ENCODE measurements at places on chromosomes 16 and 17. TPM values are rescaled to one million over a fixed set of nuclear protein-coding genes. Genes with fewer than 3 reads are reported as not detected.

- peak overlapping the region; percentile 100 for H3K27ac ChIP-seq
- peaks cover 72% of the 10 kb centered on the region for H3K4me1 ChIP-seq
- H3K4me3 ChIP-seq = peak overlapping the region; percentile 99
- DNase-seq = no peak
- H3K36me3 ChIP-seq = peaks cover 24% of the 10 kb centered on the region
- no peaks in the 10 kb centered on the region for H3K27me3 ChIP-seq
Observed at GRCh38 chr17:64502809-64503208, 3.3 kb downstream of the DDX5 start.

GRCh38 chr17:35006961-35007360 is 26.6 kb downstream of the LIG3 start:
- peaks cover 3% of the 10 kb centered on the region for H3K4me1 ChIP-seq
- H3K27me3 ChIP-seq = no peaks in the 10 kb centered on the region
- DNase-seq = no peak
- H3K27ac ChIP-seq = peak overlapping the region; percentile 75
- H3K4me3 ChIP-seq = no peak overlapping the region

- peaks cover 20% of the 10 kb centered on the region for H3K4me1 ChIP-seq
- DNase-seq = no peak
- H3K27me3 ChIP-seq = peaks cover 55% of the 10 kb centered on the region
Observed at GRCh38 chr17:79811011-79811867, 14.4 kb upstream of the CBX8 start.

DNA sequence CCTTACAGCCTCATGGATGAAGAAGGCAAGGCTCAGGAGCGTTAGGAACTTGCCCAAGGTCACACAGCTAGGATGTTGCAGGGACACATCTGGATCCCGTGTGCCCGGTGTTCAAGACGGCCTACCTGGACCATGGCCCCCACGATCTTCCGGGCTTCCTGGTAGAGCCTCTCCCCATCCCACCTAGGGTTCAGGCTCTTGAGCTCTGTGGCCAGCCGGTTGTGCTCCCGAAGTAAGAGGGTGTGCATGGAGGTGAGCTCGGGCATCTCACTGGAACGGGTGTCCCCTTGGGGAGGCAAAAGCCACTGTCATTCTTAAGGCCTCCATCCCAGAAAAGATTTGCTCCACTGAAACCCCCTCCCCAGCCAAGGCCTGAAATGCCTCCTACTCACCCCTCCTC is 5.3 kb downstream of the MPO start:
- H3K27ac ChIP-seq = no peak overlapping the region
- no peak overlapping the region for H3K4me3 ChIP-seq
- peaks cover 63% of the 10 kb centered on the region for H3K27me3 ChIP-seq
- H3K4me1 ChIP-seq = peaks cover 4% of the 10 kb centered on the region

DNA sequence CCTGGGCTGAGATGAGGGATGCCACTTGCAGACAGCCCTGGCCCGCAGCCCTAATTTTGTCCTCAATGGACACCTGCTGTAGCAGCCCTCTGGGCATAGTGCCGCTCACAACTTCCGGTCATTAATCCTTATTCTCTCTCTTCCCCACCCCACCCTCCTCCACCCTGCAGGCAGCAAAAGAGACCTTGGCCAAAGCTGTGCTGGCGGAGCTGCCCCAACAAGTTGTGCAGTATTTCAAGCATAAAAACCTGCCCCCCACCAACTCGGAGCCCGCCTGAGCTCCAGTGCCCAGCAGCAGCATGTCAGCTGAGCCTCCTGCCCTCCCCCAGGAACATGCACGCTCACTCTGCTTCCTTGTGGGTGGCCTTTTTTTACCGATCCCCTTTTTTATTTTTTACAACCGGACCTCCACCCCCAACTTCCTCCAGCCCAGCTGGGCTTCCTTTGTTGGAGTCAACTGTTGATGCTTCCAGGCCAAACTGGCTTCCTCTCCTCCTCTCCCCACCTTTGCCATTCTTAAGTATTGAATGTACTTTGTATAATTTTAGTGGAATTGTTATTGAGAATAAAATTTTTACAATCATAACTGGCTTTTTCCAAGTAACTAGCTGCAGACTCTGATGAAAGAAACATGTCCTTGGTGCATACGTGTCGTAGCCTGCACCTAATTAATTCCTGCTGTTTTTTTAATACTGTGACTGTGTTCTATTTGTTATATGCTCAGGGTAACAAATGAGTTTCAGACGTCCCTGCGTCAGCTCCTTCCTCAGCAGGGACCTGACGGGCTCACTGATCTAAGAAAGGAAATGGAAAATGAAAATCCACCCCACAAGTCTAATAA is 38.2 kb downstream of the PSME3IP1 start:
- peaks cover 5% of the 10 kb centered on the region for H3K36me3 ChIP-seq
- peaks cover 12% of the 10 kb centered on the region for H3K4me1 ChIP-seq
- H3K27me3 ChIP-seq = no peaks in the 10 kb centered on the region
- DNase-seq = no peak
- H3K4me3 ChIP-seq = no peak overlapping the region

- no peak overlapping the region for H3K4me3 ChIP-seq
- peaks cover 57% of the 10 kb centered on the region for H3K27me3 ChIP-seq
- H3K36me3 ChIP-seq = no peaks in the 10 kb centered on the region
- no peak for DNase-seq
Observed at GRCh38 chr17:17467720-17468119, 9.1 kb upstream of the MED9 start.

- H3K4me3 ChIP-seq = peak overlapping the region; percentile 72
- peak overlapping the region; percentile 95 for H3K27ac ChIP-seq
- H3K36me3 ChIP-seq = no peaks in the 10 kb centered on the region
- DNase-seq = no peak
- peaks cover 77% of the 10 kb centered on the region for H3K4me1 ChIP-seq
- no peaks in the 10 kb centered on the region for H3K27me3 ChIP-seq
Observed at GRCh38 chr17:17119106-17119505, 76.8 kb downstream of the MPRIP start.

GRCh38 chr16:50567651-50568050 is 19.5 kb downstream of the NKD1 start:
- no peaks in the 10 kb centered on the region for H3K27me3 ChIP-seq
- no peak for DNase-seq
- peaks cover 7% of the 10 kb centered on the region for H3K36me3 ChIP-seq
- no peak overlapping the region for H3K27ac ChIP-seq

DNA sequence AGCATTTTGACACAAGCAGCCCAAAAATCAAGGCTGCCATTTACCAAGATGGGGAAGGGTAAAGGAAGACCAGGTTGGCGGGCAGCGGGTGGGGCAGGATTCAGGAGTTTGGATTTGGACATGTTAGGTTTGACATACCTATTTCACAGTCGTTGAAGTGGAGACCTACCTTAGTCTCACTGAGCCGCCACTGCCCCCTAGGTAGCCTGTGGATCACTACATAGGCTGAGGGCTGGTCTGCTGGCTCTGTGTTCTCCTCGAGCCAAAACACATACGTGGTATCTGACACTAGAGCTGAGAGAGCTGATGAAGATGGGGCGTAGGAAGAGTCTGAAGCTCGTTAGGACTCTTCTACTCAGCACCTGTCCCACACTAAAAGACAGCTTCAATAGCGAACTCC is 115.1 kb downstream of the HIC1 start:
- H3K4me1 ChIP-seq = peaks cover 9% of the 10 kb centered on the region
- DNase-seq = no peak
- peaks cover 9% of the 10 kb centered on the region for H3K36me3 ChIP-seq
- H3K27me3 ChIP-seq = no peaks in the 10 kb centered on the region

DNA sequence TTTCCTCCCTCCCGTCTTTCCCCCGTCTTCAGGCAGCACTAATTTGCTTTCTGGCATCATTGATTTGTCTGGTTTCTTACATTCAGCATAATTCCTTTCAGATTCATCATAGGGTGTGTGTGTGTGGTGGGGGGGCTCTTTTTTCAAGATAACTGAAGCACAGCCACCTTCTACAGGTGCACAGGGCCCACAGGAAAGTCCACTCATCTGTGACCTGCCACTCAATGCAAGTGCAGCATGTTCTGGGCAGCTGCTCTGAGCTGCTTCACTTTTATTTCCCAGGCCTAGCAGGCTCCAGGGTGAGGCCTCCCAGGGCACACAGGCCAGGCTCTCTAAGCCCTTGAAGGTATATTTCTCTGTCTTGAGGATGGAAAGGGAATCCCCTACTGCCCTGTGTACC is 35.2 kb upstream of the MYH10 start:
- H3K4me3 ChIP-seq = no peak overlapping the region
- no peaks in the 10 kb centered on the region for H3K4me1 ChIP-seq
- no peak overlapping the region for H3K27ac ChIP-seq
- peaks cover 2% of the 10 kb centered on the region for H3K36me3 ChIP-seq
- peaks cover 13% of the 10 kb centered on the region for H3K27me3 ChIP-seq
- DNase-seq = no peak

DNA sequence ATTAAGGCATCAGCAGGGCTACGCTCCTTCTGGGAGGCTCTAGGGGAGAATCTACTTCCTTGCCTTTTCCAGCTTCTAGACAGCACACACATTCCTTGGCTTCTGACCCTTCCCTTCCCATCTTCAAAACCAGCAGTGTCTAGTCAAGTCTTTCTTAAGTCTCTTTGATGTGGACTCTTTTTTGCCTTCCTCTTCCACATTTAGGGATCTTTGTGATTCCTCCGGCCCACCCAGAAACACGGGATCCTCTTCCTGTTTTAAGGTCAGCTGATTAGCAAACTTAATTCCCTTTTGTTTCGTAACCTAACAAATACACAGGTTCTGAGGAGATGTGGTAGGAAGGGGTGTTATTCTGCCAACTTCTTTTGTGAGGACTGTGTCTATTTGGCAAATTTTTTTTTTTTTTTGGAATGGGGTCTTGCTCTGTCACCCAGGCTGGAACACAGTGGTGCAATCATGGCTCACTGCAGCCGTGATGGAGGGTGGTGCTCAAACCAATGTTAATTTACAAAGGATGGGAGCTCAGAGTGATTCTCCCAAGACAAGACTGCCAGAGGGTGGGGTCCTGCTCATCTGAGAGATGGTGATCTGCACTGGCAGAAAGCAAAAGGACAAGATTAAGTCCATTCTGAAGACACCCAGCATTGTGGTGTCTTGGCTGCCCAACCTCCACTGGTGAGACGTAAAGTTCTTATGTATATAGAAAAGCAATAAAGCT is 14.7 kb downstream of the KNOP1 start:
- H3K4me1 ChIP-seq = peaks cover 15% of the 10 kb centered on the region
- DNase-seq = no peak
- H3K27ac ChIP-seq = no peak overlapping the region
- H3K4me3 ChIP-seq = no peak overlapping the region
- H3K27me3 ChIP-seq = no peaks in the 10 kb centered on the region

- H3K4me1 ChIP-seq = no peaks in the 10 kb centered on the region
- no peak overlapping the region for H3K27ac ChIP-seq
- DNase-seq = no peak
Observed at GRCh38 chr16:80254970-80255369, 285.8 kb upstream of the DYNLRB2 start.

GRCh38 chr17:68391561-68392268 is 65.6 kb downstream of the WIPI1 start:
- H3K4me1 ChIP-seq = peaks cover 9% of the 10 kb centered on the region
- H3K4me3 ChIP-seq = no peak overlapping the region
- DNase-seq = no peak
- no peaks in the 10 kb centered on the region for H3K27me3 ChIP-seq
- no peaks in the 10 kb centered on the region for H3K36me3 ChIP-seq

DNA sequence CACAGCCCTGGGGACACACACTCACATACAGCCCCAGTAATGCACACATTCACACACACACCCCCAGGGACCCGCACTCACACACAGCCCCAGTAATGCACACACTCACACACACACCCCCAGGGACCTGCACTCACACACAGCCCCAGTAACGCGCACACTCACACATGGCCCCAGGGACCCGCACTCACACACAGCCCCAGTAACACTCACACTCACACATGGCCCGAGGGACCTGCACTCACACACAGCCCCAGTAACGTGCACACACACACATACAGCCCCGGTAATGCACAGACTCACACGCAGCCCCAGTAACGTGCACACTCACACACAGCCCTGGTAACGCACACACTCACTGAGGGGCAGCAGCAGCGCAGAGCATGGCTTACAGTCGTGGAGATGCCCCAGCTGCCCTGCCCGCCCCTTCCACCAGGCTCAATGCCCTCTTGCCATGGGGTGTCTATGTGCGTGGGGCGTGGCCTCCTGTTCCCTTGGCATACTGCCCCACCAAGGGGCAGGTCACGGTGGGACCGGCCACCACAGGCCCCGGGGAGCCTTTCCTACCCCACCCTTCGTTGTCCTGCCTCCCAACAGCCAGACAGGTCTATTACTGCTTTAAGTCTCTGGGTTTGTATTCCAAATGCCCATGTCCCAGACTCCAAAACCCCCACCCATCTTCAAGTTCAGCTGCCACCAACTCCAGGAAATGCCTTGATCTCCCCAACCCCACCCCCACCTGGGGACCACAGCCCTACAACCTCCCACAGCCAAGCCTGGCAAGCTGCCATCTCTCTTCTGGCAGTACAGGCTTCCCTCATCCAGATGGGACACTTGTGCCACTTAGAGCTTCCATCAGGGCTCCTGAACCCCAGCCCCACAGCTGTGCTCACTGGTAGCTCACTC is 2.7 kb downstream of the CCDC102A start:
- no peaks in the 10 kb centered on the region for H3K27me3 ChIP-seq
- H3K36me3 ChIP-seq = no peaks in the 10 kb centered on the region

METTL22 gene
- total RNA-seq = 30.2 TPM

XYLT1 gene
- total RNA-seq = 33.8 TPM
